ENCODE measurements at places on chromosomes 11 and 22.
A peak's percentile ranks its signal among the peaks of the same experiment; 100 is the strongest.

DNA sequence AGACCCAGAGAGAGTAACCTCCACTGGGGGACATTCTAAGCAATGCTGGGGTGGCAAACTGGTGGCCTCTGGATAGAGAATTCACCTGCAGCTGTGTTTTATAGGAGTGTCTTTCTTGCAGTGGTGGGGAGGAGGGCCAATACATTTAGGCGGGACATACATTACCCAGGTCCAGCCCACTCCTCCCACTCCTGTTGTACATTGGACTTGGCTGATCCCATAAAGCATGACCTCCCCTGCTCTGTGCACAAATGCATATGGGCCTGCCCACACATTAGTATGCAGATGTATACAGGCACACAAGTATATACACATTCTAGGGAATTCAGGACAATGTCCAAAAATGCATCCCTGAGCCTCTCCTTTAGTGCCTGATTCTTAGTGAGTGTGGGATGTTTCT lies 99.1 kb downstream of the RRAS2 start:
- DNase-seq: no peak

DNA sequence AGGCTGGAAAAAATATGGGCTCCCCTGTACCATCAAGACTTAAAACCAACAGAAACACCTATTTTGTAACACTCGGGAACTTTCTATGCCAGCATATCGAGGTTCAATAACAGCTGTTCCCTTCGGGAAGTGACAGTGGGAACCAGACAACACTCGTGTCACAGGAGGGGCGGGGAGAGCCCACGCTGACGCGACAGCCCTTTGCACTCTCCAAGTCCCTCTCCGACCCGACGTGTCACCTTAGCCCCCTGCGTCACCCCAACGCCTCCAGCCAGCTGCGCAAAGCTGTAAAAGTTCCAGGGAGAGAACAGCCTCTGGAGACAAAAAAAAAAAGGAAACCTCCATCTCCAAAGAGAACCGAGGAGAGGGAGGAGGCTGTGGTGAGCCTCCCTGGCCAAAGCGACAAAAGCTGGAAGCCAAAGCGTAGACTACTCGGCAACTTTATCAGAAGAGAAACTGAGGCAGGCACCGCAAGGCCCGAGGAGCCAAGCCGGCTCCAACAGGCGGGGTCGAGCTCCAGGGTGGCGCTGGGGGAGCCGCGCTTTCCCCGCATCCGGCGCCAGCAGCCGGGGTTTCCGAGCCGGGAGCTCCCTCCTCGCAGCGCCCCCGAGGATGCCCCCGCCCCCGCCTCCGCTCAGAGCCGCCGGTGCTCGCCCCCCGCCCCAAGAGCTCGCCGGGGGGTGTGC lies 751 bp downstream of the ARFGAP3 start:
- DNase-seq: peak; percentile 38

DNA sequence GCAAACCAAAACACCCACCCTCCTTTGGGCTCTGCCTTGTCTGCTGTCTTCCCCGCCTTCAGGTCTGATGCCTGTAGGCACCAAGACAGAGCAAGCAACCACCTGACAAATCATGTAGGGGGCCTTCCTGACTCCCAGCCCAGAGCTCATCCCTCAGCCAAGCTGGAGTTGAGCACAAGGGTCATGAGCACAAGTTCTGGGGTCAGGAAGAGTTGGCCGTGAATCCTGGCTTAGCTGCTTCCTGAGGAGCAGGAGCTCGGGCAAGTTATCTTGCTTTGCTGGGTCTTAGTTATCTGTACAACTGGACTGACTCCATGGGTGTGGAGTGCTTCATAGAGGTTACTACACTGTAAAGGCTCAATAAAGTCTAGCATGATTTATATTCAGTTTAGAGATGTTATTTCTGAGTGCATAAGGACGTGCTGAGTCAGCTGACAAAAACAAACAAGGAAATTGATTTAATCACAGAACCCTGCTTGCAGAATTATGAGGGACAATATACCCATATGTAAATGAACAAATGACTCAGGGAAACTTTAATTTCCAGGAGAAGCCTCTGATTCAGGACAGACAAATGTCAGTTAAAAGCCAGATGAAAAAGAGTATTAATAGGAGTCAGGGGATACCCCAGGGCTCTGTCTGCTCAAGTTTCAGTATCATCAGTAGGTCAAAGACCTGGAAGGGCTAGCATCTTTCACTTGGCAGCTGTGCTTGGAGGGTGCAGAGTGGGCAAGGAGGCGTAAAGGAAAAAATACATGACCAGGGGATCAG lies 15.0 kb upstream of the APOA1 start:
- DNase-seq: peak; percentile 45

GRCh38 chr11:28808771-28809170 lies 700.6 kb downstream of the METTL15 start:
- no peak for DNase-seq

DNA sequence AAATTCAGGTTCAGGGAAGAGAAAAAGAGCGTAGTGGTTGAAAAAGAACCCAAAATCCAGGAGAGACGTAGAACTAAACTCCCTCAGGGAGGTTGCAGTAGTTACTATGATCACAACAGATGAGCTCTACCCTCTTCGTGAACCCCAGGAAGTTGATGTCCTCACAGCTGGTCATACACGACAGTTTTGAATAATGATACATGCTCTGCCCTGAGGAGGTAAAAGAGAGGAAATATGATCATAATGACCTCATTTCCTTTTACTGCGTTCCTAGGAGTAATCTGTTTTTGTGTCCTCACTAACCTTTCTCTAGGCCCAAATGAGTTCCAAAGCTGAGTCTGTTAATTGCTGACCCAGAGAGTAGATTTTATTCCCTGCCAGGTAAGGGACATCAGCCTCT lies 1.3 kb downstream of the PATE2 start:
- DNase-seq: no peak

DNA sequence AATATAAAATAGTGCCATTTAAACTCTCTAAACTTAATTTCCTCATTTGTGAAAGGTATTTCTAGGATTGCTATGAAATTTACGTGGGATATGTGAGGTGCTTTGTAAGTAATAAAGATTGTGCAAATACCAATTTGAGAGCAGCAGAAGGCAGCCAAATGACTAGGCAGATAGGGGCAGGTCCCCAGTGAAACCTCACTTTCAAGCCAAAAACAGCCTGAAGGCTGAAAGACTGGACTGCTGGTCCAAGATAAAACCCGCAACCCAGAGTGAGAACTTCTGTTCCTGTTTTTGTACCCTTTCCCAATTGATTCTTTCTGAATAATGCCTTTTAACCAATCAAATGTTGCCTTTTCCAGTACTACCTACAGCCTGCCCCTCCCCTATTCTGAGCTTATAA lies 7.2 kb downstream of the DTX4 start:
- no peak for DNase-seq

DNA sequence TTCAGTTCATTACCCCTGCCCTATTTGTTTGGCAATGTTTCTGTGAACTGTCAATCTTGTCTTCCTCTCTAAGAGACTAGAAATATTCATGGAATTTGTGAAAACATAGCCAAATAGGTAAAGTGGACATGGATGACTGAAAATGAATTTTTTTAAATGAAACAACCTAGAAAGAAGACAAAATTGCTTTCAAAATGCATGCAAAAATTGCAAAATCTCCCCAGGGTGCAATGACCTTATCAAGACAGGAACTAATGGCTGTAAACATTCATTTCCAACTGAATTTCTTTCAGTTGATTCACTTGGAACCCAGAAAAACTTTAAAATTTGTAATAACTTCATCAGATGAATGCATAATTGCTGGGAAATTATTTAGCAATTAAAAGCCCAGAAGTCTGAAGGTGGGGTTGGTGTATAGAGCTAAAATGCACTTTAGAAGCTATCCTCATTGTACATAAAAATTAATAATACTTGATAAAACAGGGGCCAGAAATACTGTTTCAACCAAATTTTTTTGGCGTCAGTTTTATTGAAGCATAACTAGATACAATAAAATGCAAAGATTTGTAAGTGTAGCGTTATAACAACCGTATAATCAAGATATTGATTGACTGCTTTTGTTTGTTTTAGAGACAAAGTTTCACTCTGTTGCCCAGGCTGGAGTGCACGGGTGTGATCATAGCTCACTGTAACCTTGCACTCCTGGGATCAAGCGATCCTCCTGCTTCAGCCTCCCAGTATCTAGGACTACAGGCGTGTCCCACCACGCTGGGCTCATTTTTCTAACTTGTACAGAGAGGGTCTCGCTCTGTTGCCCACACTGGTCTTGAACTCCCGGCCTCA lies 27.6 kb upstream of the SLC35C1 start:
- DNase-seq: no peak

GRCh38 chr22:45774001-45774670 lies 102.5 kb downstream of the ATXN10 start:
- DNase-seq: no peak
